Placental epithelial cell (primary cell): ENCODE measurements at places on chromosomes 12 and 14. TPM values are rescaled to one million over a fixed set of nuclear protein-coding genes. Genes with fewer than 3 reads are reported as not detected.

Gene CKAP4
- 189 and 192 TPM in 2 replicates for total RNA-seq

Gene PRPH
- total RNA-seq: not detected in 2 replicates

Gene CPNE6
- total RNA-seq: not detected in 2 replicates

Gene STON2
- 17.6 and 32.2 TPM in 2 replicates for total RNA-seq

Gene PEX5
- total RNA-seq: 22.0 and 23.7 TPM in 2 replicates

Gene PIK3C2G
- 7.1 and 10.0 TPM in 2 replicates for total RNA-seq

Gene PLEKHD1
- 0.22 and 0.39 TPM in 2 replicates for total RNA-seq

Gene KRT75
- not detected in 2 replicates for total RNA-seq

Gene AJUBA
- 31.0 and 70.4 TPM in 2 replicates for total RNA-seq

Gene SPTB
- 0.39 and 0.98 TPM in 2 replicates for total RNA-seq

Gene RGS6
- not detected in 2 replicates for total RNA-seq

Gene SLCO1B1
- not detected in 2 replicates for total RNA-seq

Gene SLC39A5
- total RNA-seq: 0.39 TPM in 1 of 2 replicates, not detected in the other

Gene SERPINA6
- total RNA-seq: not detected in 2 replicates

Gene CCDC184
- 0.11 TPM in 1 of 2 replicates, not detected in the other for total RNA-seq

Gene IRAK3
- 0.22 and 1.2 TPM in 2 replicates for total RNA-seq

Gene PSMC6
- total RNA-seq: 80.9 and 86.9 TPM in 2 replicates

Gene LETMD1
- 41.9 and 91.5 TPM in 2 replicates for total RNA-seq

Gene SCN8A
- total RNA-seq: 0.11 and 0.39 TPM in 2 replicates

Gene RNASE1
- total RNA-seq: 0.39 and 0.87 TPM in 2 replicates

Gene OR4N2
- not detected in 2 replicates for total RNA-seq

Gene ZDHHC17
- 81.6 and 109 TPM in 2 replicates for total RNA-seq

Gene TRPV4
- 2.5 and 2.7 TPM in 2 replicates for total RNA-seq

Gene HSPB8
- 46.3 and 63.1 TPM in 2 replicates for total RNA-seq

Gene FOXA1
- total RNA-seq: not detected in 2 replicates

Gene PAX9
- total RNA-seq: 0.39 and 2.0 TPM in 2 replicates

Gene CCDC38
- under 0.01 and 0.11 TPM in 2 replicates for total RNA-seq

Gene ADAMTS20
- not detected in 2 replicates for total RNA-seq

Gene CFAP251
- 5.9 and 8.7 TPM in 2 replicates for total RNA-seq

Gene GSG1
- 0.76 TPM in 1 of 2 replicates, not detected in the other for total RNA-seq

Gene IFNG-AS1
- total RNA-seq: not detected in 2 replicates

Gene NRXN3
- total RNA-seq: 27.1 and 27.2 TPM in 2 replicates

Gene PNMA1
- total RNA-seq: 18.4 and 21.6 TPM in 2 replicates

Gene HCAR2
- 0.39 and 0.54 TPM in 2 replicates for total RNA-seq

Gene CLMN
- total RNA-seq: 53.8 and 59.4 TPM in 2 replicates

Gene PTCSC3
- total RNA-seq: not detected in 2 replicates

Gene KRT78
- total RNA-seq: not detected in 2 replicates

Gene RNF10
- total RNA-seq: 102 and 118 TPM in 2 replicates

Gene CCND2
- total RNA-seq: 404 and 516 TPM in 2 replicates

Gene FITM1
- 0.39 and 1.7 TPM in 2 replicates for total RNA-seq
